Stimulated activated CD4-positive, alpha-beta T cell treated with anti-CD3 and anti-CD28 coated beads, Interleukin-15, amount 100 ng/mL, for 1 hour (primary cell): ENCODE measurements at places on chromosomes 3 and 15.

GRCh38 chr3:132926098-132926497 is 112.1 kb upstream of the TMEM108 start:
- no peak for DNase-seq

DNA sequence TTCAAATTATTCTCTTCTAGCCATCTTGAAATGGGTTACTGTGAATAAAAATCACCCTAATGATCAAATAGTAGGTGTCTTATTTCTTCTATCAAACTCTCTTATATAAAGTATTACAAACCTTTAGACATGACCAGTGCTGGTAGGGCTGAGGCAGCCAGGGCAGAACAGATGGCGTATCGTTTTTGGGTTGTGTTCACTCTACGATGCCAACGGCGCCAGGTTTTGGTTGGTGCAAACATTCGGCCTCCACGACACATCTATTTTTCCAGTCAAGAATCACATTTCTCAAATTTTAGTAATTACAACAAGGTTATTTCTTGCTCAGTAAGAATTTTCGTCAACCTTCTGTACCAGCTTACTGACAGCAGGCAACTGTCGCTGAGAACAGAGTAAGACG is 2.2 kb downstream of the RPL4 start:
- no peak for DNase-seq

DNA sequence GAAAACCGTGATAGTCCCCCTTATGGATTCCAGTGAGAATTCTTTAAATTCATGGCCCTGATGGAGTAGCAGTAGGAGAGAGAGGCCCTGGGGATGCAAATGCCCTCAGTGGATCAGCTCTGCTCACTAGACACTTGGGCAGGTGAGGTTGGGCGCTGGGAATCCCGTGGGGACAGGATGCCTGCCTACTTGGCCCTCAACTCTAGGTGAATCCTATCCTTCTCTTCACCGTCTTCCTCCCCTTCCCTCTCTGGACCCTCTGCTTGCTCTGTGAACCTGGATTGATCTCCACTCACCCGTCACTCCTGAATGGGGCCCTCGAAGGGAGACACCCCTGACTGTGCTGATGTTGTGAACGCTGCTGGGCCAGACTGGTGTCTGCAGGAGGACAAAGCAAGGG is 77.4 kb downstream of the SEC22A start:
- DNase-seq = no peak

DNA sequence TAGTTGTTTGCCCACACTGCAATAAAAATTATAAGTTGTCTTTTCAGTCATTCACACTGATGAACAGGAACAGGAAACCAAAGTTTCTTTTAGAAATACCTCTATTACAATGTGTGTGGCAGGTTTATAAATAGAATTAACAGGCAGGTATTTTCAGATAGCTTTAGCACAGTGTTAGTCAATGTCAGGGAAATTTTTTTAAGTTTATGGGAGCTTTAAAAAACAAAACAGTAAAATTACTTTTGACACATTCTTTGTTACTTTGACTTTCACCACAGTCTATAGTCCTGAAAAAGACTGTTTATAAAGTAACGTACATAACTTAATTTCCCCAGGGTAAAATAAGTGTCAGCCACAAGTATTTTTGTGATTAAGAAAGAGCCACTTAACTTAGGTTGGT is 38.1 kb downstream of the SERPINI1 start:
- DNase-seq = no peak

DNA sequence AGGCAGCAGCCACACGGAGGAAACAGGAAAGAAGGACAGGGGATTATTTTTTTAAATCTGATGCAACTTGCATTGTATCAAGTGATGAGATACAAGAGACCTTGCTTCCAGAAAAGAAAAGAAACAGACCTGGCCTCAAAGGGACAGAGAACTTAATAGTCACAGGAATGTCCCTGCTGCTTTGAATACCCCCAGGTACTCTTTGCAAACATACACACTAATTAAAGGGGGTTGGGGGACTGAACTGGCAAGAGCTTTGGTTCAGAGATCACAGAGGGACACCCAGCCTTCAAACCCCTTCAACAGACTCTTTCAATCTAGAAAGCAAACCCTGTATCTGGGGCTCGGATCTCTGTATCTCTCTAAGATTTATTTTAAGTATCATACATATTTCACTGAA is 18.0 kb downstream of the TNIK start:
- no peak for DNase-seq

DNA sequence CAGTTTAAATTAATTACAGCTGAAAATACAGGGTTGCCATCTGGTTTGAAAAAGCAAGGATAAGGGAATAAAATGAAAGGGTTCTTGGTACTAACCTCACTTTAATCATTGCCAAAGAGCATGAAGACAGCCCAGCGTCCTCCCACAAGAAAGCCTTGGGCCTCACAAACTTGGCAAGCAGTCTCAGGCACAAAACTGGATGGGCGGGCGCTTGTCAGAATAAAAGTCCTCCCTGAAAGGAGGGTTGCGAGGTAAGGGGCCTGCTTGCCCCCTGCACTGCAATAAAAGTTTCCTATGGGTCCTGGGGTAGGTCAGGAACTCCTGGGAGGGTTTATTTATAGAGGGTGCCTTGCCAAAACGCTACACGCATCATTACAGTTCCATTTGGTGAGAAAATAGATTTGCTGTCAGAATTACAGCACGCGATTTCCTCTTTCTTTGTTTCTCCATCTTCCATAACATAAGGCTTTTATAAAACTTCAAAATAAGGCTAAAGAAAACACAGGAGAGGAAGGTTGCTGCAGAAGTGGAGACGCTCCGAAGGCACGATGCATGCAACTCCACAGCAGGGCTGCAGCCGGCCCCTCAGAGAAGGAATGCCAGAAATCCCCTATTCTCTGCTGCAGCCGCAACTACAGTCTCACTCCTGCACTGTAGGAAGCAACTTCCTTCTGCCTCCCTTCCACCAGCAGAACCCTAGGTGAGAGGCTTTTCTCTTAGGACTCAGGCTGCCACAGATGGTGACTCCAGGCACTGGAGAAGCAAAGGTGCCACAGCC is 61.3 kb downstream of the VGLL4 start:
- DNase-seq = no peak

DNA sequence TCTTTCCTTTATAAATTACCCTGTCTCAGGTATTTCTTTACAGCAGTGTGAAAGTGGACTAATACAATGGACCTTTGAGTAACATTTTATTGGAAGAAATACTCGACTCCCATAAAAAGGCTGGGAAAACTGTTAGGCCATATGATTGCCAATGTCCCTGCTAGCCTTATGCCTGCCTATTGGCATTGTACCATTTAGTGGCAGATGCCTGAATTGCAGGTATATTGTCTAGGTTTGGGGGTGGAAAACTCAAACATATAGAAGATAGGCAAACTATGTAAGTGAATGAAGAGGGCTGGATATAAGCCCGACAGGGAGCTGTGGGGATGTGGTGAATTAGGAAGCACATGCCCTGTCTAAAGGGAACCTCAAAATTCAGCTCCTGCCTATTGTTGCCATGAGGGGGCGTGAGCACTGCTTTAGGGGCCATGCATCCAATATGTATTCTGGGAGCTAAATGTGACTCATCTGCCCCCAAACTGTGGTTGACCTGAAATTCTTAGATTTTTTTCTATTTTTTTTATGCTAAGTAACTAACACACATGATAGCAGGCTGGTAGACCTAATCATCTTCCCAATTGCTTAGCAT is 65.2 kb upstream of the TRA2B start:
- no peak for DNase-seq

- no peak for DNase-seq
These were observed 33.1 kb downstream of the CEP152 start for GRCh38 chr15:48777645-48778330.

GRCh38 chr3:142586803-142587406 is 8.4 kb upstream of the ATR start:
- DNase-seq = no peak

DNA sequence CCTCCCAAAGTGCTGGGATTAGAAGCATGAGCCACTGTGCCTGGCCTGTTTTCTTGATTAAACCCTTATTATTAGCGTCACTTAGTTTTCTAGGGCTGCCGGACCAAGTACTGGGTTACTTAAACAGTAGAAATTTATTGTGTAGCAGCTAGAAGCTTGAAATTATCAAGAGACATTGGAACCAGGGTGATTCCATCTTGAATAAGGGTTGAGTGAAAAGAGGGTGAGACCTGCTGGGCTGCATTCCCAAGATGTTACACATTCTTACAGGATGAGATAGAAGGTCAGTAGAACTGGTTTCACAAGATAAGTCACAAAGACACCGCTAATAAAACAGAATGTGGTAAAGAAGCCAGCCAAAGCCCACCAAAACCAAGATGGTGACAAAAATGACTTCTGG is 18.6 kb upstream of the FSTL1 start:
- DNase-seq = no peak

DNA sequence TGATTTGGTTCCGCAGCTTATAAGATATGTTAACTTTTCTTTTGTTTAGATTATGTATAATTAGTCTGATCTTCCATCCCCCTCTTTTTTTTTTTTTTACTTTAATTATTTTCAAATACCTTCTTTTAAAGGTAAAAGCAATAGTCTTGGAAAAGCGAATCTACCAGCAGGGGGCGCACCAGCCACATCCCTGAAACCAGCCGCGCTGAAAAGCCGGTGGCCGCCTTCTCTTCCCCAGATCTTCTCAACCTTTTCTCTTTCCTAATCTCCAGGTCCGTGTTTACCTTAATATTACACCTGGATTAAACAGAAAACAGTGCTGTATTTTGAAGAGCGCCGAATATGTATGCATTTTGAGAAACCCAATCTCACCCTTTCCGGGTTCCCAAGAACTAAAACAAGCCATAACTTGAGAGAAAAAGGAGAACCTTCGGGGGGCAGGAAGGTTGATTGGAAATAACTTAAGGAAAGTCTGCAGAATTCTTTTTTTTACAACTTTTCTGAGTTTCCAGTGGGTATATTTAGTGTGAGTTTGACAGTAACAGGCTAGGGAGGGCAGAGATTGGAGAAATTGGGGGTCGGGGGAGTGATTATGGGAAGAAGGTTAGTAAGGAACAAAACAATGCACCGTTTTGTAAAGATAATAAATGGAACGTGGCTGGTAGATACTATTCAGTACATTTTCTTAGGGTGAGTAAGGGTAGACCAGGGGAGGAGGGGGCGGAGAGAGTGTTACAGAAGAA is 2.0 kb upstream of the SOX2 start:
- DNase-seq = peak; percentile 35
